ENCODE measurements at places on chromosomes 7 and 10.

DNA sequence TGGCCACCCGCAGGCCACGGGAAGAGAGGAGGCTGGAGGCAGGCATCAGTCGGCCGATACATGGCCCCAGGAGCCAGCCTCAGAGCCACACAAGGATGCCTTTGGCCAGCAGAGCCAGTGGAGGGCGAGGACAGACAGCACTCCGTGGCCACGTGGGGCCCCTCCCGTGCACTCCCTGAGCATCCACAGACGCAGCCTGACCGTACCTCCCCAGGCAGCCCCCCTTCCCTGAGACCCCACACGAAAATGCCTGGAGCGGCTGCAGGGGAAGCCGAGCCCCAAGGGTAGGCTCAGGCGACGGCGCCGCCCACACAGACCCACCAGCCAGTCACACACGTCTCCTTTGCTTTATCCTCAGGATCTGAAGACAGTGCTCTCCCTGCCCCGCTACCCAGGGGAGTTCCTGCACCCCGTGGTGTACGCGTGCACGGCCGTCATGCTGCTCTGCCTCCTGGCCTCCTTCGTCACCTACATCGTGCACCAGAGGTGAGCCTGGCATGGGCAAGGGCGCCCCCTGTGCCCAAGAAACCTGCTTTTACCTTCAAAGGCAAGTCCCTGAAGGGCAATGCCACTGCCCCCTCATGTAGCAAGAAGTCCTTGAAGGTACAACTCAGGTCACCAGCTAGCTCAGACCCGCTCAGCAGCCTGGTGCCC, 9.0 kb downstream of the ADGRA1 start:
- DNase-seq = no peak

DNA sequence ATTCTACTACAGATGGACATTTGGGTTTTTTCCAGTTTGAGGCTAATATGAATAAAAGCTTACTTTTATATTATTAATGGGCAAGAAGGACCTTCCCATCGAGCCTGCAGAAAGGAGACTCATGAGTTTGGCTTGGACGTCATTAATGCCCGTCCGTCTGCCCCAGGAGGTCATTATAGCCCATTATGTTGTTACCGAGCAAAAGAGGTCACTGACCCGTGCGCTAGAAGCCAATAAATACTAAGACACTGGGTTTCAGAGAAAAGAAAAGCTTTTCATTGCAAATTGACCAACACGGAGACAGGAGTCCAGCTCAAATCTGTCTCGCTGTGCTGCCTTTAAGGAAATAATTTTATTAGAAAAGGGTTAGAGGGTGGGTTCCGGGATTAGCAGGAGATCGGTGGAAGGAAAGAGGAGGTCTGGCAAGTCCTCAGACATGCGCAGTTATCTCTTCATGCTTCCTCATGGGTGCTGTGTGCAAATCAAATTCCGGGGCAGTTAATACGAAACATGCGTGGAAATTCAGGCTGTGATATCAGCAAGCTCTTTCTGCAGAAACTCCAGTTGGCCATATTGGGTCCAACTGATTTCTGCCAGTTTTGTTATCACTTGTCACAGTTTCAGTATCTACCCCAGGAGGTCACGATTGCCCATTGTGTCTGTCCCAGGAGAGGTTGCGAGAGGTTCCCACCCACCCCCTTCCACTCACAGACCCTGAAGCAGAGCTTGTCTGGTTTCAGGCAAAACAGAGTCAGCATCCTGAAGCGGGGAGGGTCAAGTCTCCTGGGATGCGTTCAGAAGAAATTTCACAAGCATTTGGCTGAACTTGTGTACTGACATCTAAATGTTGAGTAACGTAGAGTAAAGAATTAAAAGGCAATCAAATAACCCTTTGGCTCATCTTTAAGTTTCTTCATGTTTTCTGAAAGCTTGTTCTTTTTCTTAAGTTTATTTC, 1.1 kb upstream of the GALNTL5 start:
- DNase-seq = no peak

- DNase-seq = no peak
Measured at GRCh38 chr7:45001138-45001694, 1.2 kb downstream of the CCM2 start.

GRCh38 chr7:91710881-91711280, 169.6 kb downstream of the MTERF1 start:
- no peak for DNase-seq

DNA sequence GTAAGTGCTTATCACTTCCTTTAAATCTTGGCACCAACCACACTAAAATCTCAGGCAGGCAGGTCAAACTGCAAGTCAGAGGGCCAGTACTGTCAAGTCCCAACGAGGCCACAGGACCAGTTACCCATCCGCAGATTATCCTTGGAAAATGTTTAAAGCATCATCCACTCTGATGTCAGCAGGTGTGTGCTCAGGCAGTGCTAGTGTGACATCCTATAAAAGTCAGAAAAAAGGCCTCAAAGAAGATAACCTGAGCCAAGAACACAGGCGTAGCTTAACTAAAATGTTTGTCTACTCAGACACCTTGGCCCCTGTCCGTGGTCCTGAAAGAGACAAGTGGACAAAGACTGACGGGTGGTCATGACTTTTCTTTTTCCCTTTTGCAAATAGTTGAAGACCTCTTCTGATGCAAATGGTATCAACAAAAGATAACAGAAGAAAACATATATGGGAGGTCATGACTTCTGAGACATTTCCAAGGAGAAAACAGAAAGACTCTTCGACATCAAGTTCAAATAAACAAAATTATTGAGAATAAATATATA, 309.3 kb downstream of the KCNMA1 start:
- no peak for DNase-seq

GRCh38 chr10:110498982-110499795, 1.5 kb downstream of the DUSP5 start:
- no peak for DNase-seq

All from posterior cingulate gyrus (tissue), 11 donors.